DMS53 (cell line): ENCODE measurements at places on chromosomes 1 and 21.
A peak's percentile ranks its signal among the peaks of the same experiment; 100 is the strongest.

DNA sequence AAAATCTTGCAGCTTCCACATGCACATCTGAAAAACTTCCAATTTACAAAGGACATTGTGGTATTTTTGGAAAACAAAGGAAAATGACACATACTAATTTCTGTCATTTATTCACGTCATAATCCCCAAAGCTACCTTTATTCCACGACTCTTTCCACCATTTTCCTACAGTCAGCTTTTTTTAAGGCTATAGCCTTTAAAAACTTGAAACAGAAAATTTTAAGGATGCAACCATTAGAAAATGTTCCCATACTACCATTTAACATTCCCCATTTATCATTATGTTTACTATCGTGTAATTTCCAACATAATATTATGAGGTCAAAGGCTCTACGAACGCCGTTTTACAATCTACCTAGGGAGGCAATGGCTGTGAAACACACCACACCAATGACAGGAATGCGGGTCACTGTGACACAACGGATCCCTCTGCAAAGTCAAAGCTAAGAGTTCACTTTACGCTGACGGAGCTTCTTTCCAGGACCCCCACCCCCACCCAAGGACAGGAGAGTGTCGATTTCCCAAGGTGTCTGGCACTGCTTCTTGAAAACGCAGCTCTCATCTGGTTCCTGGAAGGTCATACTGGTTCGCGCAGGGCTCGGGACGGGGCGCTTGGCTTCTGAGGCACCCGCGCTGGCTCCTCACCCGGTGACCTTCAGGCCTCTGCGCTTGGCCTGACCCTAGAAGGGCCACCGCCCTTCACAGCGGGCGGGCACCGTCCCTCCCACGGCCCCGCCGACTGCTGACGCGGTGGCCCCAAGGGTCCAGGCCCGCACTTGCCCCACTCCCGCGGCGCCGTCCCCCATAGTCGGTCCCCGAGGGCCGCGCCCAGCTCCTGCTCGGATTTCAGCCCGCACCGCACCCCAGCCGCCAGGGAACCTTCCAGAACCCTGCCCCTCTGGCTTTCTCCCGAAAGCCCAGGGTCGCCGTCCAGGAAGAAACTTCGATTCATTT lies 50.5 kb upstream of the ATF3 start:
- peak; percentile 82 for DNase-seq

DNA sequence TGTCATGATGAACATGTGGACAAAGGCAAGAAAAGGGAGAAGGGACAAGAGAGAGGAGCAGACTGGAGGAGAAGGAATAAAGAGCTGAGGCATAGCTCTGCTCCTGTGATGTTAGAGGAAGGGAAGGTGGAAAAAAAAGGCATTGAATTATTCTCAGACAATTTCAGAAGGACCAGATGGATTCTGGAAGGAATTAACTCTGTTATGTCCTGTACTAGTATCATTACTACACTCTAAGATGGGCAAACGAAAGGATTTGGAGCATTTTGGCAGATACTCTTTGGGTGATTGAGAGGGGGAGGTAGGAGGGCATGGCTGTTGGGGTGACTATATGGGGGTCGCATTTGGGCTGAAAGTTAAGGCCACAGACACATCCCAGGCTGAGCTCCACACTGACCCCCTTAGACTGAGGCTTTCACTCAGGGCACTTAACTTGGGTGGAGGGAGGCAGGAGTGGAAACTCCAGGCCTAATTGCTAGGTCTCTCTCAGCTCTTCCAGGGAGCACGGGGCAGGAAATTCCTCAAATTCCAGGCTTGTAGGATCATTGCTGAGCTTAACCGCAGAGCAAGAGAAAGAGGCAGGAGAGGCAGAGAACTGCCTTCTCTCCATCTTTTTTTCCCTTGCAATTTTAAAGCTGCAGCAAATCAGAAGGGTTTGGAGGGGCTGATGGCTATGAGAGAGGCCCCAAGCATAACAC lies 25.9 kb downstream of the KIRREL1 start:
- DNase-seq, result no peak

GRCh38 chr1:97864615-97865014 lies 56.2 kb downstream of the DPYD start:
- DNase-seq, result no peak

GRCh38 chr1:98210064-98210463 lies 289.2 kb upstream of the DPYD start:
- DNase-seq, result no peak

DNA sequence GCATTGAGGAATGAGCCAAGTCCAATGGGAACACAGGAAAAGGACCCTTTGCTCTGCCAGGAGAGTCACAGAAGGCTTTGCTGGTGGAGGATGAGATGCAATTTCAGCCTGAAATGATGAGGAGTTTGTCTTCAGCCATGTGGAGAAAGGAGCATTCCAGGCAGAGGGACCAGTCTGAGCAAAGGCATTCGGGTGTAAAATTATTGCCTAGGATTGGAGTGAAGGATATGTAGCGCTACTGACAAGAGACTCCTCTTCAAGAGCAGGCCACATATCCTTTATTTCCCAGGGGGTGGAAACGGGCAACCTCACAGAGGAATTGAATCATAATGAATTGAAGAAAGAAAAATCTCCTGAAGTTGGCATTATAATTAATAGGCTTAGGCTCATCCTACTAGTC lies 1.1 kb upstream of the CSF1 start:
- no peak for DNase-seq

- no peak for DNase-seq
These were observed 8.3 kb downstream of the HMGCL start for GRCh38 chr1:23816906-23817305.

GRCh38 chr1:222798116-222798515 lies 16.7 kb upstream of the DISP1 start:
- peak; percentile 82 for DNase-seq

GRCh38 chr21:29557200-29557599 lies 258.5 kb downstream of the BACH1 start:
- DNase-seq, result no peak

- DNase-seq, result no peak
These were observed 43.3 kb upstream of the PRDX6 start for GRCh38 chr1:173433751-173434326.

GRCh38 chr1:169452921-169453320 lies 25.6 kb upstream of the CCDC181 start:
- DNase-seq, result no peak

- DNase-seq, result peak; percentile 66
These were observed 152.8 kb downstream of the PPP1R12B start for GRCh38 chr1:202501281-202501680.

DNA sequence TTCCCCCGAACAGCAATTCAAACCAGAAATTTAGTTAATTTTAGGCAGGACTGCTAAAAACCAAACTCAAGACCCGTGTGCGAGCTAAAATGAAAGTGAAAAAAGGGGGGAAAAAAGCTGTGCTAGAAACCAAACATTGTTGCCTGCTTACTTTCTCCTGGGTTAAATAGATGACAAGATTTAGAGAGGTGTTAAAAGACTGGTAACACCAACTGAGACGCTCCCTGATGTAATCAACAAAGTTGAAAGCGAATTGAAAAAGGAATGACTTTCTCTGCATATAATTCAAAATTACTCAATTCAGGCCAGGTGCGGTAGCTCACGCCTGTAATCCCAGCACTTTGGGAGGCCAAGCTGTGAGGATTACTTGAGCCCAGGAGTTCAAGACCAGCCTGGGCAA lies 6.8 kb downstream of the CDCA8 start:
- no peak for DNase-seq

- DNase-seq, result no peak
These were observed 12.6 kb upstream of the PPM1J start for GRCh38 chr1:112727716-112728115.

- no peak for DNase-seq
These were observed 81.2 kb upstream of the EFHD2 start for GRCh38 chr1:15328351-15329103.

DNA sequence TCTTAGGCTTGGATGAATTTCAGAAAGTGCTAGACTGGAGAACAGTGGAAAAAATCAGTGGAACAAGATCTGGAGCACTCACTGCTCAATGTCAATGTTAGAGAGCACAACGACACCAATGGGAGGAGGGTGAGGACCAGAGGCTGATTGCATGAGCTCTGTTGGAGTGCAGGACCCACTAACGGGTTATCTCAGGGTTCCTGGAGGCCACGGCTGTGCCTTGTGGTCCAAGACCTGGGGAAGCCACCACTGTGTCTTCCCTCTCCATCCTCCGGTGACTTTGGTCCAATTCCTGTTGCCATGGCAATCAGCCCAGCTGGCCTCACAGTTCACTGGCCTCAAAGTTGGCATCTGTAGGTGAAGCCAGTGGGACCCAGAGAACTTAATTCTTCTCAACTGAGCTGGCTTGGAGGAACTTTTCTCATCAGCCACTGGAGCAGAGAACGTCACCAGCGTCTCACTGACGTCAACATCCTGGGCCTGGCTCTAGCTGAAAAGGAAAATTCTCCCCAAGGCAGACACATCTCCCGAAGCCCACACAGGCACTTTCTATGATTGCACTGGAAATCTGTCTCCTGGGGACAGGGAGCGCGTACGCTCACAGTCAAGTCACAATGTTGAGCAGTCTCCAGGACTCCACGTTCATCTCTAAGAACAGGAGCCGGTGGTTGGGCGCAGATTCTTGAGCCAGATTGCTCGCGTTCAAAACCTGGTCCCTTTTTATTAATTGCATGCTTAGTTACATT lies 21.9 kb upstream of the GPR157 start:
- no peak for DNase-seq

DNA sequence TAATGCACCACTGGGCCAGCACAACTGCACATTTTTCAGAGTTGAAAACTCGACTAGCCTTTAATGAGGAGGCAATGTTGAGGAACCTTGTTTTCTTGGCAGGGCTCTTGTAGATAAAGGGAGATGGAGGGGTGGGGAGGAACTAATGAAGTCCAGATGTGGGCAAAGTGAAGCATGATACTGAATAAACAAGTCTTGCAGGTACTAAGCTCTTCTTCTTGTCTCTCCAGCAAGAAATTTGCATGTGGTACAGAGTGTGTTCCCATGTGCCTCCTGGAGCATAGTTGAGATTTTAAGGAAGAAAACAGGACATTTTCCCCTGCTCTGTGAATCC lies 47.0 kb downstream of the PLPP3 start:
- peak; percentile 34 for DNase-seq

- DNase-seq, result peak; percentile 29
These were observed 30.6 kb upstream of the SLC30A10 start for GRCh38 chr1:219958875-219959417.

- peak; percentile 28 for DNase-seq
These were observed 7.4 kb upstream of the B3GALNT2 start for GRCh38 chr1:235511470-235512240.

- DNase-seq, result peak; percentile 97
These were observed at the start of gene ELAPOR1 for GRCh38 chr1:109113590-109114341. TSS of gene ELAPOR1 (plus strand) at chr1:109114115. CDS start at chr1:109114184, 69 bp downstream.

DNA sequence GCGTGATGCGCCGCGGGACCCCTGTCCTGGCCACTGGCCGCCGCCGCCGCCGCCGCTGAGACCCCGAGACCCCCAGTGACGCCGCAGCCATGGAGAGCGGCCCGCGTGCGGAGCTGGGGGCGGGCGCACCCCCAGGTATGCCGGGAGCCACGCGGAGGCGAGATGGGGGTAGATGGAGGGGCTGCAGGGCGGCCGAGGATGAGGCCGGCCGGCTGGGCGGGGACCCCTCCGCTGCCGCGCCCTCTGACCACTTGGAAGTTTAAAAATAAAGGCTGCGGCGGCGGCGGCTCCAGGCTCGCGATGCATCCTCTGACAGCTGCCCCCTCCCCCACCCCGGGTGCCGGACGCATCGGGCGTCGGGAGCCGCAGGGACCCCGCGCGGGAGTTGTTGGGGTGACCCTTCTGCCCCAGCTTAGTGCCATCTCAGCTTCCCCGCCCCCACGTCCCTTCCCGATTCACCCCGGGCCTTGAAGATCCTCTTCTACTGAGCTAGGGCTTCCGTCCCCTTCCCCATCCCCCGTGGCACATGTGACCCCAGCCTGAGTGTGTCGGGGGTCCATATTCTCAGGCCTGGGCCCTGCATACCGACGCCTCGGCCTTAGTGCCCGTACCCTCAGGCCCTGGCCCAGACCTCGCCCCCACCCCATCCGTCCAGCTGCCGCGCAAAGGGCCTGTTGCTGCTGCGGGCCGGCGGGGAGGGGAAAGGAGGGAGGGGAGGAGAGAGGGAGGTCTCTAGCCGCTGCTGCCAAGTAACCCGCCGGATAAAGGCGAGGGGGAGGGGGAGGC lies 562 bp downstream of the MAP7D1 start:
- DNase-seq, result peak; percentile 74

- no peak for DNase-seq
These were observed 2.4 kb upstream of the LIN9 start for GRCh38 chr1:226311376-226311775.

- no peak for DNase-seq
These were observed 14.0 kb upstream of the GBP5 start for GRCh38 chr1:89286549-89287180.

DNA sequence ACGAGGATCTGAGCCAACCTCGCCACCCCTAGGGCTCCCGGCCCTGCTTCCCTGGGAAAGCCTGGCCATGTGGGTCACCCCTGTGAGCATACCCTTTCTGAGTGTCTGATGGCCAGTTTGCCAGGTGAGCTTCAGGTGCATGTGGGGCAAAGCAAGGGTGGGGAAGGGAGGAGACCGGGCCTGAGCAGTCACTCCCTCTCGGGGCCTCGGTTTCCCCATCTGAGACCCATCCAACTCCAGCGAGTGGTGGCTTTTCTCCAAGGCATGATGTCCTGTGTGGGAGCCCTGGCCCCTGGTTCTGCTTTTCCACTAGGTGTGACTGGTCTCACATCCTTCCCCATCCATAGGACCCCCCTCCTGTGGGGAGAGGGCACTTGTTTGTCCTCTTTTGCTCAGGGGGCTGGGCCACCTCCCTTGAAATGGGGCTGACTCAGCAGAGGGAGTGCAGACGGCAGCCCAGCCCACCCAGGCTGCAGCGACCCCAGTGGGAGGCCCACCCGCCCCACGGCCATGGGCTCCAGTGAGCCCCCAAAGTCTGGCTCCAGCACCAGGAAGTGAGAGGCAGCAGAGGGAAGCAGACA lies 1.7 kb upstream of the WNT9A start:
- no peak for DNase-seq
